Stimulated activated CD4-positive, alpha-beta T cell treated with anti-CD3 and anti-CD28 coated beads, Interleukin-2, amount 100 ng/mL, for 24 hours (primary cell): ENCODE measurements at places on chromosomes 1 and 21.

- no peak for DNase-seq
Observed at GRCh38 chr1:24973315-24973714, 43.2 kb upstream of the RUNX3 start.

GRCh38 chr1:24745711-24746413, 615 bp downstream of the CLIC4 start:
- peak; percentile 29 for DNase-seq

DNA sequence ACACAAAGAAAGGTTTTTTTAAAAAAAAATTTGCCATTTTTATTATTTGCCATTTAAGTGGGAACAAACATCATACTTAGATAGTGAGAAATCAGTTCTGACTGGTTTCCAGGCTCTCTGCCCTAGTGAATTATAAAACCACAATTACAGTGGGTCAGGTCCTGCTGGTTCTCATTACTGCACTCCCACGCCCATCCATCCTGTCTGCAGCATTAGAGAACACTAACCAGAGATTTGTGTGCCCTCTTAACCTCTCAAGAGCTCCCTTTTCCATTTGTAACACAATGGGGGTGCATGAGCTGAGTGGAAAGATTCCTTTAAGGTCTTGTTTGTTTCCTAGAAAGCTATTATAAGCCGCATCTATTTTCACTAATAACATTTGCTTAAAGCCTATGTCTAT, 489.3 kb downstream of the AMY1C start:
- DNase-seq = no peak

DNA sequence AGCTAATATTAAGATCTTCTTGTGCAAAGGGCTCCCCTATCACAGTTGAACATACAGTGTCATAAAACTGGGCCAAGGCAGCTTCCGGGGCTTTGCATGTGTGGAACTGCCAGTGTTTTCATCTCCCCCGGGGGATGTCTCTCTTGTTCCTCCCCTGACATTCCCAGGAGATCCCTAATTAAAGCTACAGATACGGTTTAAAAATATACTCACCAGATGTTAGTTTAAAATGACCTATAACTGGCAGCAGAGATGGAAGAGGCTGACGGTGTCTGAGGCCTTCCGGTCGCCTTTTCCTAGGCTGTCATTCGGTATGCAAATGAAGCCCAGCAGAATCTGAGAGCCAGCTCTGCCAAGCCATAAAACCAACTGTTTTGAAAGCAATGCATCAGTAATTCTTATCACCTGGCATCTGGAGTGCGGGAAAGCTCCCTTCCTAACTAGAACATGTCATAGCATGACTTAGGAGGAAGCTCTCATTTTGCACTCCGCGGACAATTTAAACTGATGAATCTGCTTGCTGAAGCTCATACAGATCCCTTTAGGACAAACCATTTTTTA, 436.5 kb upstream of the VAMP3 start:
- no peak for DNase-seq

DNA sequence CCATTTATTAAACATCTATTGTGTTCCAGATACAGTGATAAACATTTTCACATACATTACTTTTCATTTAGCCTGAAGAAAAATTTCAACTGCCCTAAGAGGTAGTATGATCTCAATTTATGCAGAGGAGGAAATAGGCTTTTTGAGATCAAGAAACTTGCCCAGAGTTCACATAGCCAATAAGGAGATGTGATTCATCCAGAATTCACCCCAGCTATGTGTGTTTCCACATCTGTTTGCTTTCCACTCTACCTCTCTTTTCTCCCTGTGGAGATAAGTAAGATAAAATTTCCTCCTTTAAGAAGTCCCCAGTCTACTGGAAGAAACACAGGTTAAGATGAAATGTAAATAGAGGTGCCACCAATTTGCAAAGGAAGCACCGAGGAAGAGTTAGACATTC, 199.7 kb upstream of the C8B start:
- no peak for DNase-seq

- DNase-seq = no peak
Observed at GRCh38 chr1:55284856-55285255, 69.7 kb upstream of the USP24 start.

GRCh38 chr21:29022166-29022565, 2.3 kb upstream of the USP16 start:
- no peak for DNase-seq

DNA sequence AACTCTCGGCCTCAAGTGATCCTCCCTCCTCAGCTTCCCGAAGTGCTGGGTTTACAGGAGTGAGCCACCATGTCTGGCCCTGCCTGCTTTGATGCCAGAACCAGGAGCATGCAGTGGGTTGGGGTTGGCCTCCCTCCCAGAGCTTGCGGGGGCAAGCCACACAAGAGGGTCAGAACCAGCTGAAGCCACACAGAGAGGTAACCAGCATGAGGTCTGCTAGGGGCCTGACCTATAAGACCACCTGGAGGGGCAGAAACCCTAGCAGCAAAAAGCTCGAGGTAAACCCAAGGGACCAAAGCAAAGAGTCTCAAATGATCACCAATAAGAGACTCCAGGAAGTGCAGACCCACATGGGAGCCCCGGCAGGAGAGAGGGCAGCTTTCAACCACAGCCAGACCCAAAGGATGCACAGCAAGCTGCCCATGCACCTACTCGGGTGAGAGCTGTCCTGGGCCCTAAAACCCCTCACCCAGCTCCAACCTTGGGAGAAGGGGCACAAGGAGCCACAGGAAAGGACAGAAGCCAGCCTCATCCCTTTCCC, 81.2 kb downstream of the TOMM20 start:
- DNase-seq = no peak

DNA sequence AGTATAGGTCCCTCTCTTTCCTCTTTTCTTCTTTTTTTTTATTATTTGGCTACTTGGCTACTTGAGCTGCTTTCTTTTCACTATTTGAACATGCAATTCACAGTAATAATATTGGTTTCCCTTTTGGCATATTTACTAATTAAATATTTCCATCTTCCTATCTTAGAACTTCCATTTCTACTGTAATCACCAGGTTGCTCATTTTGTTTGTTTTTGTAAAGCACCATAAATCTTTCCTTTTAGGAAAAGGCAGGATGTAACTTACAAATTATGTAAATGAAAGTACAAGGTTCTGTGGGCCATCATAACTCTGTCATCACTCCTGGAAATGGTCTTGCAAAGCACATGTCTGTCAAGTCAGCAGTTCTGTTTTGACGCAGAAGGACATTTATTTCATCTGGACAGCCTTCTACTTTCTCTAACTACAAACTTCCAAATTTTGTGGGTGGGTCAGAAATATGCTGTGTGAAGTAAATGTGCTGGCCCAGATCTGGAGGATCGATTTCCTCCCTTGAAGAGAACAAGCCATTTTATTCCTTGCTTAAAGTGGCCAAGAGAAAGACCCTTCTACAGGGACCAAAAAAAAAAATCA, 71.7 kb upstream of the TNFSF18 start:
- DNase-seq = no peak

DNA sequence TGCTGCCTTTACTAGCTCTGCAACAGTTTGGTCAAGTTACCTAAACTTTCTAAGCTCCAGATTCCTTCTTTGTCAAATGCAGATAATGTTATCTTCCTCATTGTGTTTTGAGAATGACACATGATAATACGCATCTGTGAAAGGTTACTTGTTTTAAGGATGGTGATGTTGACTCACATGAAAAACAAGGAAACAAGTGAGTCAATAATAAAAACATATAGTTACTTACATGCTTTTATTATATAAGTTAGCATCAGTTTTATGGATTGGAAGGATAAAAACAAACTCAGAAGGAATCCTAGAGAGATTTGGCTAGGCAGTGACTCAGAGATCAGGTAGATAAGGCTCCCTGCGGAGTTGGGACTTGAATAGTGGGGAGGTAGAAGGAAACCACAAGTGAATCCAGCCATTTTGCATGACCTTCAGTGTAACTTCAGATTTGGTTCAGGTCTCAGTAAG, 144.6 kb downstream of the LMO4 start:
- no peak for DNase-seq

- no peak for DNase-seq
Observed at GRCh38 chr1:178137238-178137637, 43.3 kb downstream of the RASAL2 start.
